ENCODE measurements at places on chromosomes 3 and 15.

DNA sequence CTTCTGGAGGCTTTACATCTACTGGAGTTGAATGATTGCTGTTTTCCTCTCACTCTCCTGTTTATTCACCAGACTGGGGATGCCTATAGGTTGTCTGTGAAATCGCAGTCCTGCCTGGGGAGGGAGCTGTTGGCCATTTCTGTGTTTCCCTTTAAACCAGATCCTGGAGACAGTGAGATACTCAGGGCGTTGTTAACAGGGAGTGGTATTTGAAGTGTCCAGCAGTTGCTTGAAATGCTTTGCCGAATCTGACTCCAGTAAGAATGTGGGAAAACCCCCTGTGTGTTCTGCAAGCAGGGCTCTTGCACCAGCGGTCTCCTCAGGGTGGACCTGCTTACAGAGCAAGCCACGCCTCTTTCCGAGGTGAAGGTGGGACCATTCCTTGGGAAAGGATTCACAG, 4.3 kb upstream of the LRRK1 start:
- peak; percentile 39 for DNase-seq

- DNase-seq: no peak
These were observed 37.2 kb upstream of the THBS1 start for GRCh38 chr15:39543651-39544050.

GRCh38 chr15:77178411-77178810, 107.5 kb upstream of the TSPAN3 start:
- DNase-seq: no peak

DNA sequence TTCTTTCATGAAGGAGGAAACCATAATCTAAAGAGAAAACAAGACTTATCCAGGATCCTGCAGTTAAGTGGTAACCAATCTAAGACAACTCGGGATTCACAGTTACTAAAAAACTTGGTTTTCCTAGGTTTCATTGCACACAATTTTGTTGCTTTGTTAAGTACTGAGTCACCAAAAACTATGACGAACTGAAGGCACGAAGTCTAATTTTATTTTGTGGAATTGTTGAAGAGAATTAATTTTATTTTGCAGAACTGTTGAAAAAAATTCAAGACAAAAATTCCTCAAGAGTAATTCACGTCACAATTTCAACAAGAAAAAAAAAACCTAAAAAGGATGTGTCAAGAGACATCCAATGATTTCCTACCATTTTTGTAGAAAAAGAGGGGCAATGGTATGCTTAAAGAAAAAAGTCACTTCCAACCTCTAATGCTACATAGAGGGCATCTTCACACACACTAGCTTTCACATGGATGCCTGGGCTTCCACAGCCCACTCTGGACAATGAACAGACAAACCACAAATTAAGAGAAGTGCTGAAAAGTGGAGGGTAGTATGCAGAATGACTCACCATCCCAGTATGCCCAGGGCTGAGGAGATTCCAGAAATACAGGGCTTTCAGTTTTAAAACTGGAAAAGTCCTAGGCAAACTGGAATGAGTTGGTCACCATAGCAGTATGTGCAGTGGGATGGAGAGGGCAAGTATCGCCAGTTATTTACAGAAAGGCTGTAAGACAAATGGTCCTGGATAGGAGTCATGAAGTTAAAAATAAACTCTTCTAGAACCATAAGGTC, 29.2 kb downstream of the PLOD2 start:
- DNase-seq: no peak

DNA sequence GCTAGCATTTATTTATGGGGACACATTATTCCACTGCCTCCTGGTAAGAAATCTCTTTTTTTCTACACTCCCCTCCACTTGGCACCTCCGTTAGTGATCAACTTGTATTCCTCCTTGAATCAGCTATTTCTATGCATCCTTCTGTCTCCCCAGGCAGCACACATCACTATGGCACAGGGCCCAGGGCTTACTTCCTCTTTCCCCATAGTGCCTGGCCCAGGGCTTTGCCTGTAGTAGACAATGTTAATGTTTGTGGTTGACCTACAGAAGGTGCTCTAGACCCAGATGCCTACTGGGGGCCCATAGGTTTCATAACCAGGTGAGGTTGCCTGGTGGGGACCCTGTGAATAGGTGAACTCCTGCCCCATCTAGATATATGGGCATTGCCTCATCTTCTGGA, 44.9 kb downstream of the EPHB1 start:
- no peak for DNase-seq

DNA sequence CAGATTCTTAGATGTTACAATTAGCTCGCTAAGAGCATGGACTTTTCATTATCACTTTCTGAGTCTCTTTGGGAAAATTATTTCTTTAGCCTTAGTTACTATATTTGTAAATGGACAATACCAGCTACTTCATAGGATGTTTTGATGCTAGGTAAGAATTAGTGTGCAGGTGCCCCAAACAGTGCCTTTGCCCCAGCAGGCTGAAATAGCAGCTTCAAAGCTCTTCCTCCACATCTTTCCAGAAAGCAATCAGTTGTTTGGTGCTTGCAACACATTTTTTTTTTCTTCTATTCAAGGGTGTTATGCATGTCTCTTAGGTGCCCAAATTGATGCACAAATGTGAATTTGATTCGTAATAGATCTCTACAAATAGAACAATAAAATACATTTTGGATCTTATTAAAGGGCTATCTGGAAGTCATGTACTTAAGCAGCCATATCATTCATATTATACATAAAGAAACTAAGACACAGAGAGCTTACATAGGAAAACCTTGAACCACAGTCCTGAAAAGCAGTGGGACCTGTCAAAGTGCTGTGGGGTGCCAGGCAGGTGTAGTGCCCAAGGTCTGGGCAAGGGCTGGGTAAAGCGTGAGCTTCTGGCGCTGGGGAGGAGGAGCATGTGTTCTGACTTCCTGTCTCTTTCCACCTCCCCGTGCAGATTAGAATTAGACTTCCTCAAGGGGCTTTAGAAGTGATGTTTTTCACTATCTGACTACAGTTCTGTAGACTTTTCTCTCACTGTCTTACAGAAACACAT, 62.9 kb downstream of the FNDC3B start:
- no peak for DNase-seq

DNA sequence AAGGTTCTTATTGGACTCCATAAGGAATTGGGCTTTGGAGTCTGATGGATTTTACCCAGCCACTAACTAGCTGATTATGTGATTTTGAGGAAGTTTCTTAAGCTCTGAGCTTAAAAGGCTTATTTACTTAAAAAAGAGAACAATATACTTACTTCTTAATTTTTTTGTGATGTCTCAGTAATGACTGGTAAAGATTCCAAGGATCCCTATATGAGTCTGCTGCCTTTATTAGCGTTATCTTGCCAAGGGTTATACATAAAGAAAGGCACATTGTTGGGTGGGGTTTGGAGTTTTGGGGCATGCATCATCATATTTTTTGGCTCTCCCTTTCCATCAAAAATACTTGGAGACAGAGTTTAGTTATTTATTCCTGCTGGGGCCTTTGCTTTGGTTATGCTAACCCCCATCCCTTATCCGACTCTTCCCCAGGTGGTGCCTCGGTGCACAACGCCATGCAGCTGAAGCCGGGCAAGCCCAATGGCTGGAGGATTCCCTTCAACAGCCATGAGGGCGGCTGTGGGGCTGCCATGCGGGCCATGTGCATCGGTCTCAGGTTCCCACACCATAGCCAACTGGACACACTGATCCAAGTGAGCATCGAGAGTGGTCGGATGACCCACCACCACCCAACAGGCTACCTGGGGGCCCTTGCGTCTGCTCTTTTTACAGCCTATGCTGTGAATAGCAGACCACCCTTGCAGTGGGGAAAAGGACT, 6.7 kb downstream of the ADPRH start:
- no peak for DNase-seq

DNA sequence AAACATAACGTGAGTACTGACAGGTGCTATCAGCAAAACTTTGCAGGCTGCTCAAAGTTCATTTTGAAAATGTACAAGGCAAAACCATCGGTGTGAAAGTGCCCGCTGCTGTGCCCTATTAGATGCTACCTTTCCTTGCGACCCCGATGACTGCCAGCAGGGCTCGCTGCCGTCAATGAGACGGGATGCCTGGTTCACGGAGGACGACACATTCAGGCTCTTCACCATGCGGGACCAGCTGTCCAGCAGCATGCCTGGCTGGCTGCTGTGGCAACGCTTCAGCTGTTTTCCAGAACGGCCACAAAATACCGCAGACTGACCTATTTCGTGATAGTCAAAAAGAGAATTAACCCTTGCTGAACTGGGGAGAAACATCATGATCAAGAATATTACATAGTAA, 92.7 kb upstream of the OCA2 start:
- DNase-seq: peak; percentile 90

GRCh38 chr3:157384031-157384430, 52.6 kb upstream of the PTX3 start:
- DNase-seq: no peak

- DNase-seq: no peak
These were observed 4.6 kb downstream of the GRM2 start for GRCh38 chr3:51711352-51712037.

DNA sequence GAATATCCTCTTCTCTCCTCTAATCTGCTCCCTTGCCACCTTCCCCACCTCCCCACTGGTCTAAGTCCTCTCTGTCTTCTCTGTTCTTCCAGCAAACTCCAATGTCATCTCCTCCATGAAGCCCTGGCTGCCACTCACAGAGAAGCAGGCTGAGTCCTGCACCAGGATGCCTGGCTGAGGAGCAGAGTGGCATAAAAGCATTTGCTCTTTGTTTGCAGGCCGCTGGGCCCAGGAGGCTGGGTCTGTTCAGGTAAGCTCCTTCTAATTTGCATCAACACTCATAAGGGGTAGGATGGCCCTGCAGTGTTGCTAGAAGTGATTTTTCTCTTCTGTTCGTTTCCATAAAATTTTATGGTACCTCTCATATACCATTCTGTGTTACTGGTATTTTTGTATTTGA, 43.2 kb upstream of the KLHL25 start:
- no peak for DNase-seq

DNA sequence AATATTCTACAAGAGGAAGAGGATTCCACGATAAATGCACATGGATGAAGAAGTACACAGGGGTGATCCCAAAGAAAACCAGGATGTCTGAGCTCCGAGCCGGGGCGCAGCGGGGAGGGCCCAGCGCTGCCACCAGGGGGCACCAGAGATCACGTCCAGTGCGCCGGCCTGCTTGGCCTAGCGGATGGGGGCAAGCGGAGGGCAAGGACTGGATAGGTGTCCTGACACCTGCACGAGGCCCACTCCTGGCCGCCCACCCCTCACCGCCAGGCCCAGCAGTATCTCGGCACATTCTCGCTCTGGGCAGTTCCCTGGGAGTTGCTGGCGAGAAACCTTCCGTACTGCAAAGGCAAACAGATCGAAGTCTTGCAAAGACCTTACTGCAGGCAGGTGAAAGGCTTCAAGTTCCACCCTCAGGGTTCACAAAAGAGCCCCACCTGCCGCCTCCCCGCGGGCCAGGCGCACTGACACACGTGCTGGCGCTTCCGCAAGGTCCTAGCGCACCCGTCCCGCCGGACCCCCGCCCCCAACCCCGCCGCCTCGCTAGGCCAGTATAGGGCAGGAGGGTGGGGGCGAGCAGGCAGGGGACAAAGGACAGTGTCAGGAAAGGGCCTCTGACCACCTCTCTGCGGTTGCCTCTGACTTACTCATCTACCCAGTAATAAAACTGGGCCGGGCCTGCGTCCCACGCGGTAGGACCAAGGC, 3.3 kb downstream of the ANKRD63 start:
- DNase-seq: peak; percentile 67

DNA sequence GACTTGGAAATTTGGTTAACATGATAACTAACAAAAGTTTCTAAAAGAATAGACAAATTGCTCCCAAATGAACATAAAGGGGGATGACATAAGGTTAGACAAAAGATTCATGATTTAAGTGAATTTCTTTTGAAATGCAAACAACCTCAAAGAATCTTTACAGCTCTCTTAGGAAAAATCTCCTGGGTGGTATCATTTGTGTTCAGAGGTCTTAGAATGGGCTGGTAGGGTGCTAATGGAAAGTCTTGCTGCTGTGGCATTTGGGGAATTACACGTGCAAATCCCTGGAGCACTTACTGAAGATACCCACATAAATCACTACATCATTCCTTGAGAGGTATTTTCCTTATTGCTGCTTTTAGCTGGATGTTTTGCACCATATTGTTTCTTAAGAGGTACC, 14.4 kb upstream of the ROBO2 start:
- no peak for DNase-seq

DNA sequence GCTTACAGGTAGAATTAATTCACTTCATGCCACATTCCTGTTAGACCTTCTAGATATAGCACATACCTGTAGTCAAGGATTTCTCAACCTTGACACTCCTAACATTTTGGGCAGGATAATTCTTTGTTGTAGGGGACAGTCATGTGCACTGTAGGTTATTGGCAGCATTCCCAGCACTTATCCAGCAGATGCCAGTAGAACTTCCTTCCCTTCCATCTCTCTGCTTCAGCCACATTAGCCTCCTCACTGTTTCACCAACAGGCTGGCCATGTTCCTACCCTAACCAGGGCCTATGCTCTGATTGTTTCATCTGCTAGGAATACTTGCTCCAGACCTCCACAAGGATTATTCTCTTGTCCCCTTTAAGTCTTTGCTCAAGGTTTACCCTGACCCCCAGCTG, 68.0 kb upstream of the STAC start:
- no peak for DNase-seq

DNA sequence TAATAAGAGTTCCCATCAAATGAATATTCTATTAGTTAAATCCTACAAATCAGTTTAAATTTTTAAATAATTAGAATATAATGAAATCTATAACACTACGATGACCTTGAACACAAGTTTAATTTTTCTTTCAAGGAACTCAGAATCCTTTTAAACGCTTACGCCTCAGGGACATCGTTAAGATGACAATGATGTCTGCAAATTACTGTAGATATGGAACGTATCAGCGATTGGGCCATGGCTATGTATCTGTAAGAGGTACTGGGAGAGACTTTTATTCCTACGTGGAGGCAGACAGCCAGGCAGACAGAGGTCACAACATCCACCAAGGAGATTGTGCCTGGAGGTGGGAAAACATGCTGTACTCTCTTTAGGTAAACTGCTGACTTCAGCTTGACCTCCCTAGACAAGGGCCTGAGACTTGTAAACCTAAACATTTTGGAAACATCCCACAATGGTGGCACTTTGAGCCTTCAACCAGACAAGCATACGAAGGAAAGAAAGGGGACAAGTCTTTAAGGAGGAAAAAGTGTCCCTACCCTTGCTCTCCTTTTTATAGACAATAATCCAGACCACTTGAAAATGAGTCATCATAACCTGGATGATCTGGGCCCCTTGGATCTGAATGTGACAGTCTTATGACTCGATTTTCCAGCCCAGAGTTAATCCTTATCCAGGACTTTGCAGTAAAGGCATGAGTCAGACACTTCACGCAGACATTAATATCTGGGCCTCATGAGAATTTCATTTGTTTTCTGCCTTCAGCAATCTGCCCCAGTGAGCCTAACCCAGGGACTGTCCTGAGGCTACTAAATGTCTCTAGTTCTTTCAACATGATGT, 6.8 kb upstream of the LDHAL6B start:
- DNase-seq: no peak

DNA sequence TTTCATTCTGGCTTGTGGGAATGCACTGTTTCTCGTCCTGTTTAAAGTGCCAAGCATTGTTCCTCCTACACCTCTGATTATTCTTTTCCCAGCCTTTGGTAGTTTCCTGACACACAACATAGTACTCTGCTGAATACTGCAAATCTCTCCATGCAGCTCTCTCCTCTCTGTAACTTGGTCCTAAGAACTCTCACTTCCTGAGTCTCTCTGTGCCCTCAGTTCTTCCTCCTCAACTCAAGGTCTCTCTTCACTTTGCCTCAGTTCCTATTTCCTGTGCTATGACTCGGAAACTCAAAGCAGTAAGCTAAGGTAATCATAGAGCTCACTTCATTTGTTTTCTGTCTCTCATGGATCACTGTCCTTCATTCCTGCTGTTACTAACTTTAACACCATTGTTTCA, 113.4 kb downstream of the ZNF280D start:
- no peak for DNase-seq

- DNase-seq: no peak
These were observed 17.4 kb upstream of the CHD2 start for GRCh38 chr15:92882697-92883162.
